ENCODE measurements at places on chromosomes 4 and X. TPM values are rescaled to one million over a fixed set of nuclear protein-coding genes. Genes with fewer than 3 reads are reported as not detected.

SULT1E1 gene
- total RNA-seq, result not detected

TMPRSS11A gene
- total RNA-seq, result not detected

ZNF718 gene
- total RNA-seq, result 10.0 TPM

- DNase-seq, result no peak
Measured at GRCh38 chrX:15567886-15568616, 32.7 kb downstream of the ACE2 start.

DNA sequence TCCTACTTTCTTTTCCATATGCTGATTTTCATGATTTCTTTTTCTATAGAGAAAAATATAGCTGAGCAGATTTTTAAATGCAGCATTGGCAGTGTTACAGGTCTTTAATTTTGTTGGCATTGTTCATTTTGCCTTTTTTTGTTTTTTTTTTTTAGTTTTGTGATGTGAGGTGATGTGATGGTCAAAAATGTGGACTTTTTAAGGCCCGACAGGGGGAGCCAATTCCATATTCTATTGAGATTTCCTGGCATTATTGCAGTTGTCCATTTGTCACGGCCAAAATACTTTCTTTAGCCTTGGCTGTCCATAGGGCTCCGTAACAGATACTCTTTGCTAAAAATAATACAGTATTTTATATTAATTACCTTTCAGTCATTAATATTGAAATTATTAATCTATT is 47.8 kb downstream of the SLIT2 start:
- DNase-seq, result no peak

DNA sequence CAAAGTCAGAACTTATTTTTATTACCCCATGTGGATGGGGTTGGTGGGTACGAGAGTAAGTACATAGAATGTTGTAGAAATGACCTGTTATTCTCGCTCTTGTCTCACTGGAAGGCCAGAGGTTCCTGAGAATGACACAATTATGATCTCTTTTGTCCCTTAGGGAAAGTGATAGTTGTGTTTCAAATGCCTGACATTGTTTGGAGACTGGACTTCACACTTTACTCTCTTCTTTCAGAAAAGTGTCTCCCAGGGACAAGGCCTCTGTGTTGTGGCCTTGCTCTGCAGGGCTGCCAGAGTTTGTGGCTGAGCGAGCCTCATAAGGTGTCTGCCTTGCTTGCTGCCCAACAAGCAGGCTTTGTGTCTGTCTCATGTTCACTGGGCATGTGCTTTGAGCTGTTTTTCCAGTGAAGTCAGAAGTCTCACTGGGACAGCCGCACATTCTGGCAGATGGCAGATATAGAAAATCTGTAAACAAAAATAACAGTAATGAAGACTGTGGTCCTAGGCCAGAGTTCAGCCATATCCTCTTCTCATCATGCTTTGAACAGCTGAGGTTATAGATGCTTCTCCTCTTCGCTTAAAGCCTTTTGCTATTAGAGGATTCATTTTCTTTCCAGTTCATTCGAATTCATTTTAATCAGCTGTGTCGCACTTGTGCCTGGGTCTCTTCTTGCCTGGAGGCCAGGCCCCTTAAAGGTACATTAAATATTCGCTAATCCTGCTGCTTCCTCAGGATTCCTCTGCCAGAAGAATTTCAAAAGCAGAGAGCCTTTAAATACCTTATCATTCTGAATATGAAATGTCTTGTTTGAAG is 14.4 kb downstream of the PPEF1 start:
- DNase-seq, result no peak
